ENCODE measurements at places on chromosomes 7 and 10.

- DNase-seq = no peak
Observed at GRCh38 chr10:14179251-14179650, 151.5 kb downstream of the FRMD4A start.

DNA sequence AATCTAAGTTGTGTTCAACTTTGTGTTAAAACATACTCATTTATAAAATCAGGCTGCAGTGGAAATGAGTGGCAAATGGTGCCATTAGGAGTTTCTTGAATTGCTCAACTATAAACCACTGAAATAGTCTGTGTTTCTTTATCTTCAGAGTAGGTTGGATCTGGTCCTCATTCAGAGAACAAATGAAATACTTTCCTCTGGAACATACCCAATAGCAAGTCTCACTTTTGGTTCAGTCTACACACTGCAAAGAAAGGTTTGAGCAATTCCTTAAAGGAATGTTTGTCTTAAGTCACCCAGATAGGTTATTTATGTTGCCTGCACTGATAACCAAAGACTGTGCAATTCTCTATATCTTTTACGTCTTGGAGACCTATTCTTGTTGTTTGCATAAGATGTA lies 62.5 kb downstream of the ABCB4 start:
- no peak for DNase-seq

DNA sequence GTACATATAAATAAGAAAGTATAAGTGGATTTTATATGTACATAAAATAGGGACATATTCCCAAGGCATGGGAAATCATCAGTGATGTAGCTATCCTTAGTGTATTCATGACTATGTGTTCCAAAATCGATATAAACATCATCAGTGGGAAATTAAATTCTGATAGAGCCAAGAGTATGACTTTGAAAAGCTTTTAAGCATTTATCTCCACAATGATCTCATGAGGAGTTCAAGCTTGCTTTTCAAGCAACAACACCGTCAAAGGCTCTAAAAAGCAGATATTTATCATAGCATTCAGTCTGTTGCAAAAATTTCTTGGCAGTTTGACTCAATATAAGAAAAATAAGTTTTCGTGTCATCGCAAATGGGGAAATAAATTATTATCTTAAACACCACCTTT lies 14.5 kb upstream of the NEBL start:
- no peak for DNase-seq

- DNase-seq = no peak
Observed at GRCh38 chr7:139255290-139255689, 24.3 kb downstream of the UBN2 start.

DNA sequence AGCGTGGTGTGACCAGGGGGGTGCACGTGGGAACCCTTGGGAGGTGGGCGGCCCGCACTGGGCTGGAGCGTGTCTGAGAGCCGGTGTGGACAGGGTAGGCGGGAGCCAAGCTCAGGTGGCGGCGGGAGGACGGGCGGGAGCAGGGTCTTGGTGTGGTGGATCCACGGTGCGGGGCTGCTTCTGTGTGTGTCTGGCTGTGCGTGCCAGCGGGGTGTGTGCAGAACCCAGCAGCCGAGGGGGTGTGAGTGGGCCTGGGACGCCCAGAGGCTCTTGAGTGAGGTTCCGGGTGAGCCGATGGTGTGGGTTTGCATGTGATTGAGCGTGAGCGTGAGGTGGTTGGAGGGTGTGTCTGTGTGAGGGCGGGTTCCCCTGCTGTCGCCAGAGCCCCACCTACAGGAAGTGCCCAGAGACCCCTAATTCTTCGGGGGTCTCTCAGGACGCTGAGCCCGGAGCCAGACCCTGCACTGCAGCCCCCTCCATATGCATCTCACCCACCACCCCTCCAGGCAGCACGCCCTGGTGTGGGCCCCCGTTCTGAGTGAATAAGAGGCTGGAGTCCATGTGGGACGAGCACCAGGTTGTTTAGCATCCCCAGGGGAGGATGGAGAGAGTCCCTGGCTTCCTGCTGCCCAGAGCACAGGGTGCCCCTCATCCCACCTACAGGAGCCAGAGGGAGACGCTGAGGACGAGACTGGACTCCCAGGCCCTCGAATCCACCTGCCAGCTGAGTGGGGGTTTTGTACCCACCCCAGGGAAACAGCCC lies 78.2 kb downstream of the ELFN1 start:
- DNase-seq = no peak

DNA sequence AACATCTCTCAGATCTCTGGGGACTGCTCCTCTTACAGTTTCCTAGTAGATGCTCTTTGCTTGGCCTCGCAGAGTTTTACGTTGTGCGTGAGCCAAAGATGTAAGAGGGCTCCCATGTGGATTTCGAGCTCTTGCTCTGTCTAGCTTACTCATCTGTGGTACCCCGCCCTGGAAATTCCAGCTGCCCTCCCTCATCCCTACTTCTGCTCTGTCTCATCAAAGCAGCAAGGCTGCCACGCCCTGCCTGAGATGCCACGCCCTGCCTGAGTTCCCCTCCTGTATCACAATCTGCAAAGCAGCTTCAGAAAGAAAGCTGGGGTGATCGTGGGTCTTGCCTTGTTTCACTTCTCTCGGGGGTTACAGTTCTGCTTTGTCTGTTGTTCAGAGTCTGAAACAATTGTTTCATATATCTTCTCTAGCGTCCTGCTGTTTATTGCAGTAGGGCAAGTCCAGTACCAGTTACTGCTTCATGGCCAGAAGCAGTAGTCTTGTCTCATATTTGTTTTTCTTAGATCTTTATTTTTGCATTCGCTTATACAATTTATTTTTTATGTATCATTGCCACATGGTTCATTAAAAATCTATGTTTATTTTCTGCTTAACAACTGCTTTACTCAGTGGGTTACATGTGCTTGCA lies 36.1 kb upstream of the CCNY start:
- peak; percentile 65 for DNase-seq

DNA sequence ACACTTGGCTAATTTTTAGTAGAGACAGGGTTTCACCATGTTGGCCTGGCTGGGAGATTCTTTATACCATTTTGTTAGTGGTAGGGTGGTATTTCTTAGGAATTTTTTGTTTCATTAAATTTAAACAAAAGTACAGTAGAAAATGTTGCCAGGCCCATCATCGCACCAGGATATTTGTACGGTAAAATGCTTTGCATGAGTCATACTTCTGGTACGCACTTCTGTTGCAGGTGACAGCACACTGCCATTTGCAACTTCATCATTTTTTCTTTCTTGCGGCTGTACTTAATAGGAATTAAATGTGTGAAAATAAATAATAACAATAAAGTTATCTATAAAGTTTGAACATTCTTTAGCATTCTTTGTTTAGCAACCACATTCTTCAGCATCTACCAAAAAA lies 195.6 kb downstream of the SKAP2 start:
- DNase-seq = no peak

GRCh38 chr10:124007102-124007772 lies 86.2 kb downstream of the CHST15 start:
- DNase-seq = no peak

DNA sequence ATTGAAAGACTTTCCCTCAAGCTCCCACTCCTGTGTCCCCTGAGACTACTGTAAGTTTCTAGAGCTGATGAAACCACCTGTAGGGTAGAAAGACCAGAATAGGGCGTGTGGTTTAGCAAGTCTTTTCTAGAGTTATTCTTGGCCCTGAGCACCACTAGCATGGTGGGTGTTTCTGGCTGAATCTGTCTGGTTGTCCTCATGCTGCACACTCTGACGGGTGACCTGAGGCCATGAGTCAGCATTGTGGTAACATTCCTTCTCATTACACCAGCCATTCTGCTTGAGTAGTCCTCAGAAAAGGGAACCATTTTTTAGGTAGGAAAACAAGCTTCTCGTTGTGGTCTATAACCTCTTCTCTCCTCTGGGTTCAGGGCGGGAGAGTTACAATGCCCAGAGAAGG lies 250.3 kb downstream of the SNX13 start:
- DNase-seq = peak; percentile 19

- DNase-seq = no peak
Observed at GRCh38 chr10:31261511-31262311, 57.3 kb upstream of the ZEB1 start.

GRCh38 chr7:50869108-50869725 lies 86.5 kb upstream of the GRB10 start:
- peak; percentile 46 for DNase-seq
